ENCODE measurements at places on chromosomes 12 and 14. TPM values are rescaled to one million over a fixed set of nuclear protein-coding genes. Genes with fewer than 3 reads are reported as not detected.

- peak overlapping the region; percentile 36 for H3K27ac ChIP-seq
- no peaks in the 10 kb centered on the region for H3K27me3 ChIP-seq
- no peaks in the 10 kb centered on the region for H3K36me3 ChIP-seq
- peaks cover 32% of the 10 kb centered on the region for H3K4me1 ChIP-seq
- DNase-seq: no peak
- H3K4me3 ChIP-seq: no peak overlapping the region
Observed at GRCh38 chr12:92506460-92506859, 196.3 kb upstream of the PLEKHG7 start.

- H3K27ac ChIP-seq: no peak overlapping the region
Observed at GRCh38 chr12:43015090-43015737, 425.7 kb upstream of the PRICKLE1 start.

DNA sequence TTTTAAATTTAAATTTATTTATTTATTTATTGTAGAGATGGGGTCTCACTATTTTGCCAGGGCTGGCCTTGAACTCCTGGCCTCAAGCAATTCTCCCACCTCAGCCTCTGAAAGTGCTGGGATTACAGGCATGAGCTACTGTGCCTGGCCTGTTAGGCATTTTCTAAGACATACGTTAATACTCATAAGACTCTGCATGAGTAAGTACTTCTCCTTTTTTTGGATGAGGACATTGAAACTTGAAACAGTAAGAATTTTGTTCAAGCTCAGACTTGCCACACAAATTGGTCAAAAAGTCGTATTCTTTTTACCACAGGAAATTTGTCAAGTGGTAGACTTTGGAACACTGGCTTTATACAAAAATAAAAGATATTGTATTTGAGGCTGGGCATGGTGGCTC lies 187.4 kb upstream of the RASSF8 start:
- no peaks in the 10 kb centered on the region for H3K36me3 ChIP-seq
- H3K4me1 ChIP-seq: peaks cover 25% of the 10 kb centered on the region
- DNase-seq: no peak
- no peak overlapping the region for H3K4me3 ChIP-seq

GRCh38 chr12:57518176-57518919 lies 2.0 kb downstream of the DDIT3 start:
- no peak for DNase-seq
- H3K4me3 ChIP-seq: peak overlapping the region; percentile 96
- peak overlapping the region; percentile 99 for H3K27ac ChIP-seq
- peaks cover 33% of the 10 kb centered on the region for H3K4me1 ChIP-seq

DNA sequence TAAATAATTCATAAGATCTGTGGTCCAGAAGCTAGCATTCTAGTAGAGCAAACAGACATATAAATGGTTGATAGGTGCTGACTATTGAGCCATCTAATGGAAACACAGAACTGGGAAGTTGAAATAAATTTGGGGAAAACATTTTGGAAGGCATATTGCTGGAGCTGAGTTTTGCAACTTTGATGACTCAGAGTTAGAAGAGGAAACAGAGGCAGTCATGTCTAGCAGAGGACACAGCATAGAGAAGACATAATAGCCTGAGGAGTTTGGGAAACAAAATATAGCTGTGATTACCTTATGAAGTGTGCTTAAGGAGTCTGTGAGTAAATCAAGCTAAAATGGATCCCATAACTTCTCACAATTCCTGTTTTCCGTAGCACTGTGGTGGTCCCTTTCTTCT lies 86.9 kb upstream of the FLRT2 start:
- H3K4me1 ChIP-seq: peaks cover 18% of the 10 kb centered on the region
- H3K27me3 ChIP-seq: no peaks in the 10 kb centered on the region
- DNase-seq: no peak

DNA sequence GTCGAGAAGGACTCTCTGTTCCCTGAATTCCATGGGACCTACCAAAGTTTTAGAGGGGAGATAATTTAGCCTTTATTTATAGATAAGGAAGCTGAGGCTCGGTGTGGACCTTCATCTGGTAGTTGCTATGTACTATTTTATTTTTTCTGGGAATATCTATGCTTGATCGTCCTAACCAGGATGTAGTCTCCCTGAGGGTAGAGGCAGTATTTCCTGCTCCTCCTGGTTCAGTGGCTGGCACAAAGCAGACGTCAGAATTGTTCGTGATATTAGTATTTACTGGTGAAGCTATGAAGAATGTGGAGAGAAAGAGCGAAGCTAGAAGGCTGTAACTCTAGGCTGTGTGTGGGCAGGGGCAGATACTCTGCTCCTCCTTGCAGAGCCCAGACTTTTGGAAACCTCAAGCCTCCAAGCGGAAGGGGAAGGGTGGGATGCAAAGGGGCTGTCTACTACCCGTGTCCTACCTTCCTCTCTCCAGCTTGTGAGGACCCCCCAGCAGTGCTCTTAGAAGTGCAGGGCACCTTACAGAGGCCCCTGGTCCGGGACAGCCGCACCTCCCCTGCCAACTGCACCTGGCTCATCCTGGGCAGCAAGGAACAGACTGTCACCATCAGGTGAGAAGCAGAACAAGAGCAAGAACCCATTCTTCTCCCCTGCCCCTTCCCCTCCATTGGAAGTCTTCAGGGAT lies 1.4 kb downstream of the LRP10 start:
- H3K27me3 ChIP-seq: no peaks in the 10 kb centered on the region
- no peak for DNase-seq
- peaks cover 16% of the 10 kb centered on the region for H3K36me3 ChIP-seq
- H3K4me1 ChIP-seq: peaks cover 18% of the 10 kb centered on the region
- peak overlapping the region; percentile 93 for H3K4me3 ChIP-seq
- H3K27ac ChIP-seq: peak overlapping the region; percentile 96

GRCh38 chr12:42261708-42262107 lies 23.7 kb upstream of the YAF2 start:
- H3K4me1 ChIP-seq: peaks cover 20% of the 10 kb centered on the region
- H3K4me3 ChIP-seq: no peak overlapping the region
- H3K36me3 ChIP-seq: no peaks in the 10 kb centered on the region
- H3K27ac ChIP-seq: peak overlapping the region; percentile 87
- H3K27me3 ChIP-seq: no peaks in the 10 kb centered on the region

GRCh38 chr14:103679351-103679750 lies 35.9 kb downstream of the XRCC3 start:
- no peaks in the 10 kb centered on the region for H3K27me3 ChIP-seq
- no peak overlapping the region for H3K27ac ChIP-seq
- H3K4me1 ChIP-seq: no peaks in the 10 kb centered on the region
- no peak for DNase-seq
- H3K4me3 ChIP-seq: no peak overlapping the region

DNA sequence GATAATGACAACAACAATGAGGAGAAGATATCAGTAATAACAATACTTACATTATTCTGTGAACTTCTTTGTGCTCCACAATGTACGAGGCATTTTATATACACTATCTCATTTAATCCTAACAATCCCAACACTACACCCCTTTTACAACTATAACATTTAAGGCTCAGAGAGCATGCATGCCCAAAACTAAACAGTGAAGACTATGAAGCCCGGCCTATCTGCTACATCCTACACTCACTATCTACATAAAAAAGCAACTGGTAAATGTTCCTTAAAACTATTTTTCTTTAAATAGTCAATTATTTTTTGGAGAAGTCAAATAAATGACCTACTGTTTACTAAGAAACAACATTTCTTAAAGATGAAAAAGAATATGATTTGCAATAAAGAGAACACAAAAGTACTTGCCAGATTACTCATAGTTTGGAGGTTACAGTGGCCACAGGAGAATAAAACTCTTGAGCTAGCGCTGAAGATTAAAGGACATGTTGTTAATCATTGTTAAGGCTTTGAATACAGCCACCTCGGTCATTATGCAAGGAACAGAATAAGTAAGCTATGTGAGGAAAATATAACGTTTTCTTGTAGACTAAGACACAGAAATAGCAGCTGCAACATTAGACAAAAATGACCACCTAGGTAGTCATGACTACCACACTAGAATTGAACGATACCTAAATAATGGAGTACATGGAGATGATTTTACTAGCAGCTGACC lies 56.7 kb downstream of the EPS8 start:
- H3K4me3 ChIP-seq: no peak overlapping the region
- DNase-seq: no peak
- no peaks in the 10 kb centered on the region for H3K27me3 ChIP-seq
- H3K4me1 ChIP-seq: no peaks in the 10 kb centered on the region

DNA sequence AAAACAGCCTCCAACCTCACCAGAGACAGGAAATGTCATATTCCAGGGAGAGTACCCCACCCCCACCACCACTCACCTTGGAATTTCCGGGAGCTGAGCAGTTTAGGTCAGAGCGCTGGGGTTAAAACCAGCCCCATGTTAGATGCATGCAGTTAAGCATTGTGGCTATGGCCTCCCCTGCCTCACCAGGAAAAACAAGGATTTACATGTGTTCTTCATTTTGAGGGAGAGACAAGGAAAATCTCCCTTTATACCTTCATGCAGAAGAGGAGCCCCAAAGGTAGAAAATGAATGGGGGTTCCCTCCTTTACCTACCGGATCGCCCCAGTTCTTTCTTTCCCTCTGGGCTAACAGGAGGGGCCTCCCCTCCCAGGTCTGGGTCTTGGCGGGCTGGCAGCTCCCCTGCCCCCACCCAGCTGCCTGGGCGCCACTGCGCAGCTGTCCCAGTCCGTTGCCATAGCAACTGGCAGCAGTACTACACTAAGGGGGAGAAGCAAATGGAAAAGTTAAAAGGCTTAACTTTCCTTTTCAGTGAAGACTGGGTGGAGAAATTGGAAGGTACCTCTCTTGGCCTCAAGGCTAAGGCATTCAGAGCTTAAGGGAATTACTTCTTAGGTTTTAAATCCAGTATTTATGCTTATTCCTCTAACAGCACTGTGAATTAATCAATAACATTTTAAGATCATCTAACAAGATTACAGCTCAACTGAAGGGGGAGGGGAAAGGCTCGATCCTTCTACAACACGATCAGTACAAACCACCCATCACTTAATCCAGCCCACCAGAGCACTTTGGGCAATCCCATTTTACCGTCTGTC lies 20.5 kb downstream of the CBX5 start:
- peaks cover 13% of the 10 kb centered on the region for H3K36me3 ChIP-seq
- peaks cover 74% of the 10 kb centered on the region for H3K4me1 ChIP-seq
- H3K27me3 ChIP-seq: no peaks in the 10 kb centered on the region
- peak overlapping the region; percentile 61 for H3K4me3 ChIP-seq
- DNase-seq: peak; percentile 70

DNA sequence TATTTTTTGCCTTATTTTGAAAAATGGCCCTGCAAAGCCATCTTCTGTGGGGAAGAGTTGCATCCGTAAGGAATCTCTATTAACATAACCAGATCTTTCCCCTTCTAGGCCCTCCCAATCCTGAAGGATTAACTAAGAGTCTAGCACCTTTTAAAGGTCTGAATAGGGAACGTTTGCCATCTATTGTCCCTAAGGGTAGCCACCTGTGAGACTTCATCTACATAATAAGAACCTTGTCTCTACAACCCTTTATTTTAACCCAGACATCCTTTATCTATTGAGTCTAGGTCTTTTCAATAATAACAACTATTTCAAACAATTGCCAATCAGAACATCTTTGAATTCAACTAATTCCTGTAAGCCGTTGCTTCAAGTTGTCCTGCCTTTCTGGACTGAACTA lies 4.4 kb downstream of the EDDM3B start:
- H3K4me3 ChIP-seq: no peak overlapping the region
- peaks cover 7% of the 10 kb centered on the region for H3K4me1 ChIP-seq
- no peaks in the 10 kb centered on the region for H3K36me3 ChIP-seq
- DNase-seq: no peak

- H3K36me3 ChIP-seq: no peaks in the 10 kb centered on the region
- peaks cover 12% of the 10 kb centered on the region for H3K4me1 ChIP-seq
- no peak overlapping the region for H3K27ac ChIP-seq
Observed at GRCh38 chr12:47276621-47277309, 197.0 kb upstream of the AMIGO2 start.

The RPS29 gene
- 1,338 TPM for total RNA-seq

The MIP gene
- not detected for total RNA-seq

The RNF41 gene
- total RNA-seq: 48.1 TPM

The TRPV4 gene
- 3.7 TPM for total RNA-seq

The EML5 gene
- total RNA-seq: 2.0 TPM

All from mesothelial cell of epicardium (in vitro differentiated cells).